ENCODE measurements at places on chromosomes 12 and 14. TPM values are rescaled to one million over a fixed set of nuclear protein-coding genes. Genes with fewer than 3 reads are reported as not detected.

The GARIN6 gene
- not detected for total RNA-seq

The PAX9 gene
- 0.49 TPM for total RNA-seq

The KICS2 gene
- total RNA-seq: 5.8 TPM

The FGF6 gene
- total RNA-seq: not detected

The TMEM63C gene
- total RNA-seq: 1.8 TPM

The ZNF84 gene
- total RNA-seq: 15.6 TPM

The GLRX5 gene
- 42.9 TPM for total RNA-seq

The CCDC38 gene
- not detected for total RNA-seq

The KLRC4 gene
- 0.16 TPM for total RNA-seq

The TSPAN9 gene
- total RNA-seq: 24.9 TPM

The TESPA1 gene
- not detected for total RNA-seq

The CLMN gene
- 5.3 TPM for total RNA-seq

The PRH1 gene
- 4.1 TPM for total RNA-seq

The SDR9C7 gene
- not detected for total RNA-seq

The SIX4 gene
- total RNA-seq: 15.8 TPM

The PTGER2 gene
- 14.5 TPM for total RNA-seq

The SYNJ2BP gene
- 13.6 TPM for total RNA-seq

The LRRIQ1 gene
- 0.51 TPM for total RNA-seq

The ZFP36L1 gene
- total RNA-seq: 276 TPM

The ACRBP gene
- total RNA-seq: 8.7 TPM

The PUS7L gene
- 7.2 TPM for total RNA-seq

The SELPLG gene
- 1.4 TPM for total RNA-seq

The TEX22 gene
- total RNA-seq: 0.16 TPM

The ACSM4 gene
- not detected for total RNA-seq

The PLCZ1 gene
- total RNA-seq: not detected

The MANSC1 gene
- total RNA-seq: 4.2 TPM

The TOMM20L gene
- total RNA-seq: not detected

The OVCH1 gene
- total RNA-seq: not detected

The SERPINA5 gene
- 0.63 TPM for total RNA-seq

The COL2A1 gene
- 0.49 TPM for total RNA-seq

The KLRG1 gene
- total RNA-seq: 1.4 TPM

The EPS8 gene
- total RNA-seq: 65.3 TPM

The NEDD1 gene
- 14.5 TPM for total RNA-seq

The PELI2 gene
- total RNA-seq: 6.8 TPM

The DICER1 gene
- total RNA-seq: 29.8 TPM

Data from mesangial cell (primary cell).